ENCODE measurements at places on chromosomes 5 and 9. TPM values are rescaled to one million over a fixed set of nuclear protein-coding genes. Genes with fewer than 3 reads are reported as not detected.

Gene IL13
- 1.2 TPM for polyA plus RNA-seq

Gene CDKN2B
- polyA plus RNA-seq = 23.2 TPM

Gene CDH12
- 0.01 TPM for polyA plus RNA-seq

Gene NR2F1
- polyA plus RNA-seq = 10.0 TPM

Gene ROR2
- polyA plus RNA-seq = 0.67 TPM

Gene BARHL1
- not detected for polyA plus RNA-seq

Gene TLX3
- not detected for polyA plus RNA-seq

Gene ANKRD18B
- polyA plus RNA-seq = not detected

Gene F12
- polyA plus RNA-seq = 0.42 TPM

Gene GPX8
- 8.9 TPM for polyA plus RNA-seq

Gene SLC34A1
- polyA plus RNA-seq = not detected

Gene RNF14
- 25.9 TPM for polyA plus RNA-seq

Gene GABRP
- polyA plus RNA-seq = not detected

Gene TMEM215
- not detected for polyA plus RNA-seq

Gene TRAPPC13
- 12.2 TPM for polyA plus RNA-seq

Gene NFIB
- 16.8 TPM for polyA plus RNA-seq
